Right cardiac atrium (tissue), 5 donors: ENCODE measurements at places on chromosomes 1 and 21.

DNA sequence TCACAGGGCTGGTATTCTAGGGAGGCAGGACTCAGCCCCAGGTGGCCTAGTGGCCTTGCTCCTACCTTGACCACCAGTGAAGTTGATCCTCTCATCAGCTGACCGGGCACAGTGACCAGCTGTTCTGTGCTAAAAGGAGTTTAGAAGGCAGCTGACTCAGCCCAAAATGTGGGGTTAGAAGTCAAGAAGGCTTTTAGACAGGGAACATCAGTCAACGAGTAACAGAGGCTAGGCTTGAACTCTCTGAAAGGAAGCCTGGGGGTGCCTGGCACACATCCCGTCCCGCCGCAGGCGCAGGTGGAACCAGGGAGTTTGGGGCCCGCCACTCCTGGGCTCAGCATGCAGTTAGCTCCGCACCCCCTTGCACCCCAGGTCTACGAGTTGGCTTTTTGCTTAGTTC, 114.9 kb upstream of the SLC45A1 start:
- peak; percentile 49 for DNase-seq

- DNase-seq: peak; percentile 84
Measured at GRCh38 chr1:39132505-39133339, 71.8 kb upstream of the MACF1 start.

DNA sequence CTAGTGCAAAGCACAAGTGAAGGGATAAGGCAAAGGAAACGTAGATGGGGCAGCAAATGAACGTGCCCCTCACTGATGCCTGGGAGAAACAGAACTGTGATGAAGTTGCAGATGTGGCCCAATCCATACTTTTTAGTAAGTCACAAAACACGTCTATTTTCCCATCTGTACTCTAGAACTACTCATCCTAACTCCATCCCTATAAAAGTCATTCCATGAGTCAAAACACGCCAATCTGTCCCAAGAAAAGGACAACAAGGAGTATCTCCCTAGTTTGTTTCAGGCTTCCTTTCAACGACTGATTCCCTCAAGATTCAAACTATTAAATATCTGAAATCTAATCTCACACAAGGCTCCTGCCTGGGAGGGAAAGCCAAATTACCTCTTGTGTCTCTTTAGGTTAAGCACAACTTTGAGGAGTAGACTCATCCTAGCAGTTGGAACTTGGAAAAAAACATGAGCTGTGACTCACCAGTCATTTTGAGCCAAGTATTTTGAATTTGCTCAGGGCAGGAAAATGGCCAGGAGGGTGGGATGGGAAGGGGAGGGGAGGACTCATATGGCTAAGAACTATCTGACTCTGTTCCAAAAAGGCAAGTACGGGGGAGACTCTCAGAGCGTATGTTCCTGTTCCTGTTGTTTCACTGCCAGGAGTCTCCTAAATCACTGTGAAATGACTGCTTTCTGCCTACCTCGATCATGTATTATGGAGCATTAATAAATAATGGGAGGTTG, 214.5 kb upstream of the CAMK1G start:
- peak; percentile 31 for DNase-seq

GRCh38 chr1:98516306-98516705, 145.2 kb upstream of the SNX7 start:
- DNase-seq: no peak

GRCh38 chr21:18529254-18529653, 125.7 kb upstream of the TMPRSS15 start:
- no peak for DNase-seq

- DNase-seq: no peak
Measured at GRCh38 chr1:201020040-201020591, 3.4 kb downstream of the KIF21B start.

DNA sequence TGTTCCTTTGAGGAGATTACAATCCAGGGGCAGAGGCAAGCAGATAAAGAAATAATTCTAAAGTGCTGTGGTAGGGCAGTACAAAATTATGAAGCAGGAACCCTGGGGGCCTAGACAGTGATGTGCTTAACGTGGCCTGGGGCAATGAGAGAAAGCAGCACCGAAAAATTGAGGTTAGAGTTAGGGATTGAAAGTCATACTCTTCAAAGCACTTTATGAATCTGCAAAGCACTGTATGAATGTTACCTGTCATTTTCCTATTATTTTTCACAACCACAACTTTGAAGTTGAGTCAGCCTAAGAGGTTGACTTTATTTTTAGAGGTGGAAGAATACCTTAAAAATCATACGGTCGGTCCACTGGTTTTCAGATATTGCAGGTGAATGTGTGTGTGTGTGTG, 183.4 kb upstream of the NFIA start:
- no peak for DNase-seq

GRCh38 chr1:116292929-116293725, 79.9 kb upstream of the ATP1A1 start:
- peak; percentile 14 for DNase-seq

GRCh38 chr1:210822932-210823331, 311.0 kb downstream of the KCNH1 start:
- no peak for DNase-seq

GRCh38 chr1:83694449-83694848, 304.5 kb downstream of the TTLL7 start:
- DNase-seq: no peak

DNA sequence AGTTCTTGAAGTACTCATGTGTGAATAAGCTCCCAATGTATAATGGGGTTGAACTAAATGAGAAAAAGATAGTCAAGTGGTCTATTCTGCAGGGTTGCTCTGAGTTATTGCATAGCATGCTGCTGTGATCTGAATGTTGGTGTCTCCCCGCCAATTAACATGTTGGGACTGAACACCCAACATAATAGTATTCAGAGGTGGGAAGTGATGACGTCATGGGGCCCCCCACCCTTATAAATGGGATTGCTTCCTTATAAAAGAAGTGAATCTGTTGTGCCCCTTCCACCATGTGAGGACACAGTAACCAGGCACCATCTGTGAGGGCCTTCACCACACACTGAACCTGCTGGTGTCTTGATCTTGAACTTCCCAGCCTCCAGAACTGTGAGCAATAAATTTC, 50.2 kb downstream of the MAB21L3 start:
- DNase-seq: no peak

- no peak for DNase-seq
Measured at GRCh38 chr21:46585191-46585953, 19.5 kb downstream of the S100B start.

DNA sequence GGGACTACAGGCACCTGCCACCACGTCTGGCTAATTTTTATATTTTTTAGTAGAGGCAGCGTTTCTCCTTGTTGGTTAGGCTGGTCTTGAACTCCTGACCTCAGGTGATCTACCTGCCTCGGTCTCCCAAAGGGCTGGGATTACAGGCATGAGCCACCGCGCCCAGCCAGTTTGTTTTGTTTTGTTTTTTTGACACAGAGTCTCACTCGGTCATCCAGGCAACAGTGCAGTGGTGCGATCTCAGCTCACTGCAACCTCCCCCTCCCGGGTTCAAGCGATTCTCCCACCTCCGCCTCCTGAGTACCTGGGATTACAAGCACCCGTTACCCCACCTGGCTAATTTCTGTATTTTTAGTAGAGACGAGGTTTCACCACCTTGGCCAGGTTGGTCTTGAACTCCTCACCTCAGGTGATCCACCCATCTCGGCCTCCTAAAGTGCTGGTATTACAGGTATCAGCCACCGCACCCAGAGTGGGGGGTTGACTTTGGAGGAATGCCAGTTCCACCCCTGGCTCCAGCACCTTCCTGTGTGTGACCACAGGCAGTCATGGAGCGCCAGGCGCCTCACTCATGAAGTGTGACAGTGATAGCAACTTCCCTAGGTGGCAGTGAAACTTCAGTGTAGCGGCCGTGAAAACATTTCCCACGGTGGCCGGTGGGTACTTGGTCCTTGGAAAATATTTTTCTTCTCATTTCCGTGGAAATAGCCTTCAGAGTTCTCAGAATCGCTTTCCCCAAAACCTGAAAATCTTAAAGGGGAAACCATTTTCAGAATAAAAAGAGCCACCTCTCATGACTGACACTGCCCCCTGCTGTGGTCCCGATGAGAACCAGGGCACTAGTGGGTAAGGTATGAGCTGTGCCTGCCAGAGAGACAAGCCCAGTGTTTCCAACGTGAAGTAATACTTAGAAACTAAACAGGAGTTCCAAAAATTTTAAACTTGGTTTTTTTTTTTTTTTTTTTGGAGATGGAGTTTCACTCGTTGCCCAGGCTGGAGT, 48.6 kb downstream of the WDR4 start:
- DNase-seq: peak; percentile 45
